ENCODE measurements at places on chromosomes 2 and 18.

DNA sequence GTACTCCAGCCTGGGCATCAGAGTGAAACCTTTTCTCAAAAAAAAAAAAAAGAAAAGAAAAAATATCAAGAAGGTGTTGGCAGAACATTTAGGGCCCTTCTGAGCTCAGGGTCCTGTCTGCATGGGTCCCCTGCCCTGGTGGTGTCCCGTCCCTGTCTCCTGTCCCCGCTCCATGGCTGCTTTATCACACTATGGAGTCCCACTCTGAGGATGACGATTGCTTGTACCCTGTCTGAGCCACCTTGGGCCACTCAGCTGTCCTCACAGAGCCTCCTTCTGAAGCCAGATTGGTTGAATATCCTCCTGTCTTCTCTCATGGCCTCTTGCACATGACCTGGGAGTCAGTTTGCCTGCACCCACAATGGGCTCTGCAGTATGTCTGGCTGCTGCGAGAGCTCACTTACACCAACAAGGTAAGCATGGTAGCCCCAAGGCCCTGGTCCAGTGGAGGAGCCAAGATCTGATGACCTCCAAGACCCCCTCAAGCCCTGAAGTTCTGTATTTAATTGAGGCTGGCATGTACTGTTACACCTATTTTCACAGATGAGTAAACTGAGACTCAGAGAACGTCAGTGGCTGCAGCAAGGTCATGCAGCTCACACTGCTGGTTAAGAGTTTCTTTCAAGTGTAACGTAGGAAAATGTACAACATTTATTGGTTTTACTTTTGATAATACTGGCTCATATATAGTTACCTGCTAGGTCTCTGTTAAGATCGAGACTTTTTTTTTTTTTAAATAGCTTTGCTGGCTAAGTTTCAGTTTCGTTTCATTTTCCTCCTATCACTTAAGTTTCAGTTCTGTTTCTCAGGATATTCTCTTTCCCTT, 16.9 kb upstream of the ZCCHC2 start:
- DNase-seq = peak; percentile 43

DNA sequence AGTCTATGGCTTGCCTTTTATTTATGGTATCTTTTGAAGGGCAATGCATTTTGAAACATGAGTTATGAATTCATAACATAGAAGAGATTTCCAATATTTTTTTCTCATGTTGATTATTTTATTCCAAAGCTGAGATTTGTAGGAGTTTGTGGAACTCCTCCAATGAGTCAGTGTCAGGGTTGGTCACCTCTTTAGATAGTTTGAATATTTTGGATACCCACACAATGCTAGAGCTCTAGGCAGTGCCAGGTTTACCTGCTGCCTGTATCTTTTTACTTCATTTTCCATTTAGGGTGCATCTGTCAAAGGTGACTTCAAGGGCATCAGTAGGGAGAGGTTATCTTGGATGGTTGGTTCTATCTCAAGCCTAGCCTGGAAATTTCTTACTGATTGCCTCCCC, 152.7 kb downstream of the CERS6 start:
- no peak for DNase-seq

DNA sequence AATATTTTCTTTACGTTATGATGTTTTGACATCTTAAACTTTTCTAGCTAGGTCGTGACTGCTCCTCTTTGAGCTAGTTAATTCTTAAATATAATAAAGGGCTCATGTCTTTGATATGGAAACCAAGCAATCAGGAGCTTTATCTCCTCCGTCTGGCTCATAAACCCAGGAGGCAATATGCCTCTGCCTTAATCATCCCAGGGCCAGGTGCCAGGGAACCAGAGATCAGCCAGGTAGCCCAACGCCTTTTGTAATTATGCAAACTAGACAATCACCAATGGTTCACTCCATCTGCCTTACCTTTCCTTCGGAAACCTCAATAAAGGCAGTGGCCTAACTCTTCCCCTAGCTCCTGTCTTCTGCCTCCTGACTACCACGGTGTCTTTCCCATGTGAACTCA, 213.7 kb downstream of the KCNJ3 start:
- no peak for DNase-seq

DNA sequence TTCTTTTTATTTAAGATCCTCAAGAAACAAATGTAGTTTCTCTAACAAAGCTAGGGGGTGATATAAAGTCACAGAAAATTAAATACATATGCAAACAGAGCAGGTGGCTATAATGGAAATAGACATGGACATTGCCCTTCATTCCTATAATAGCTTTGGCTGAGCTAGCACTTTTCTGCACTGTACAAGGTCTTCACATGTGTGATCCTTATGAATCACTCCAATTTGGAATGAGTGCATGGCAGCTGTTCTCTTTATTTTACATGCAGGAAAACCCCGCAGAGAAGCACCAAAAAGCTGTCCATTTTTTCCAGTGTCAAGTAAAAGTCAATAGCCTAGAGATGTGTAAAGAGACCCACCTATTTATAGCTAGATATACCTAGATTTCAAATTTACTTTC, 747.4 kb upstream of the SLC8A1 start:
- DNase-seq = no peak

GRCh38 chr18:41025666-41026065, 929.4 kb upstream of the PIK3C3 start:
- no peak for DNase-seq

- no peak for DNase-seq
These were observed 11.1 kb upstream of the KLHL30 start for GRCh38 chr2:238127165-238128060.

GRCh38 chr2:37775908-37776250, 104.4 kb upstream of the CDC42EP3 start:
- no peak for DNase-seq

DNA sequence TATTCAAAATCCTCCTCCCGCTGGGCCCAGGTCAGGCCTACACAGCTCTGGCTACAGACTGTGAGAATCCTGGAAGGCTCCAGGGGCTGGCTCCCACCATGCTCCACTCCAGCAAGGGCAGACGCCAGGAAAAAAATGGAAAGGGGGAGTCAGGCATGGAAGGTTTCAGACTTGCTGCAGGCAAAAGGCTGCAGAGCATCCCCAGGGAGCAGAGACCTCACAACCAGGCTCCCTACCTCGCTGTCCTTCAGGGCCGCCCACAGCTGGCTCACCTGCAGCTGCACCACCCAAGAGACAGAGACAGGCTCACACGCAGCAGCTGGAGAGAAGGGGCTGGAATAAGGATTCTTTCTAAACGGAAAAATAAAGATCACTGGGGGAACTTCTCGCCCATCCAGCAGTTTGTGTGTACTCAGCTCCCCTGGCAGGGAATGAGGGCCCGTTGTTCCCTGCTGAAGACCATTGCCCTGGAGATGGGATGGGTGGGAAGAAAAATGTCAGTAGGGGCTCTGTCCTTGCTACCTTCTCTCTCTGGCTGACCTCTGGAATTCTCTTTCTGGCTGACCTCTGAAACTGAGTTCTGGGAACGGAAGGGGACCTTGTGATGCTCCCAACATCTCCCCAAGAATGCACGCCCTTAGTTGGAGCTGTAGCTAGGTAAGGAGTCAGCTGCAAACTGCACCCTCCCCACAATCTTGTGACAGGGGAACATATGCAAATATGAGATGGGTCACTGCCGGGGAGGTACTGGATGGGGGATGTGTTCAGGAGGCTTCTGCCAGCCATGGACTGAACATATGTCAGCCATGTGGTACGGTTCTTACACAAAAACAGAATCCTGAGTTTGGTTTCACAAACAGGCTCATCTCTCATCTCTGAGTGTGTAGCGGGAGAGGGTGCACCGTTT, 34.5 kb downstream of the BCL2 start:
- DNase-seq = no peak

DNA sequence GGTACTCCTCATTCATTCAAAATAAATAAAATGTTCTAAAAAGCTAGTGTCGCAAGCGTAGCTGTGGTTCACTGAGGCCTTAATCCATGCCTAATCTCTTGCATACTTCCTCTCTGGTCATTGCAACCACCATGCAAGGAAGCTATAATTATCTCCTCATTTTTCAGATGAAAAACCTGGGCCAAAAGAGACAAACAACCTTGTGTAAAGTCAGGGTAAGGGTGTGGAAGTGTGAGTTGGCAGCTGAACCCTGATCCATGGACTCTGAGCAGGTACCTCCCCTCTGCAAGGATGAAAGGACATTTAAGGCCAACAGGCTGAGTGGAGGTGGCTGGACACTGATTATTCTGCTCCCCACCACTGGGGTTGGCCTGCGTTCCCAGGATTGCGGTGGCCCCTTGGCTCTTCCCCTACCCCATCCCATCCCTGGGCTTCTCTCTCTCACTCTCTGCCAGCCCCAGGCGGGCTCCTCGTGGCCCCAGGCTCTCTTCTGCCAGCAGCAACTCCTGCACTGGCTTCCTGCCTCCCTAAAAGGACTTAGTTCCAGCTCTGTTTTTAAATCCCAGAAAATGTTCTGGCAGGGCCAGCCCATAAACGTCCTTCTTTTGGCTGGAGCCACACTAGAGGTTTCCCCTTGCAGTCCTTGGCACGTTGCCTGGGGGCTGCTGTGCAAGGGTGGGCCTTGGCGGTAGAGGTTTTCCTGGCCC, 72.0 kb upstream of the AFF3 start:
- DNase-seq = no peak

DNA sequence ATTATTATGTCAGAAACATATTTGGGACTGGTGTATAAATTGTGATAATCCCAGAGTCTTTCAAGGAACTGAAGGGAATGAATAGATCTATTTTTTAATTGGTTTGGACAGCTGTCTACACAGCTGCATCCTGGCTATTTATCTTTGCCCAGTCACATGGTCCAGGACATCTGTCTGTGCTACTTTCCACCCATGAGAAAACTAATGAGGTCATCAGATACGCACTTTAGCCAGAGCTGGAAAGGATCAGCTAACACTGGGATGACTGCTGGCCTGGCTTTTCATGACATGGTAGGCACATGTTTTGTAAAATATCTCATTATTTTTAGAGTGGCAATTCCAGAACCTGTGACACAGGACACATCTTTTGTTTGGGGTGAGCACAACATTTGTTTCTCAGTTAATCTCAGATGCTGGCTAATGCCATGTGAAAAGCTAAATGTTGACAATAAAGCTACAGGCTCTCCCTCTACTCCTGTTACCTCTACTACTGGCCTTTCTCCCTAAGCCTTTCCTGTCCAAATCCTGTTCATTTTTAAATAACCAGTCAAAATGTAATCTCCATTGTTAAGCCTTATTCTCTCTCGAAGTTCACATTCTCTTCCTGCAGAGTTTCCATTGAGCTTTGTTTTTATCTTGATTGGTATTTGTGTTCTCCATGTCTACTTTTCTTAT, 500.7 kb downstream of the RIT2 start:
- no peak for DNase-seq

DNA sequence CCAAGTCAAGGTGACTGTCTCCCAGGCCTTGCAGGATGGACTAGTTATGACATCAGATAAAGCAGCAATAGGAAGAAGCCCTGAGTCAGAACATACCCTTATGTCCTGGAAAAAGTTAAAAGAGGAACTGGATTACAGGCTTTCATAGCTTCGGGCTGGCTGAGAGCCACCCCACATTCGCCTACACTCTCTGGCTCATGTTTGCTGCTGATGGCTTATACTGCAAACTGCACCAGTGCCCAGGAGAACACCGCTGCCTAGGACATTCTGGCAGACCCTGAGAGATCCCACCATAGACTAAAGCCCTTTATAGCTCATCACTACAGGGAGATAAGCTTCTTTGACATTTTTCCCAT, 20.3 kb downstream of the SLC8A1 start:
- no peak for DNase-seq

GRCh38 chr2:239726631-239727181, 298.4 kb downstream of the NDUFA10 start:
- peak; percentile 3 for DNase-seq

- no peak for DNase-seq
These were observed 29.3 kb upstream of the FOXI3 start for GRCh38 chr2:88481691-88482336.

- DNase-seq = no peak
These were observed 23.3 kb downstream of the MAP3K19 start for GRCh38 chr2:135023886-135024485.

DNA sequence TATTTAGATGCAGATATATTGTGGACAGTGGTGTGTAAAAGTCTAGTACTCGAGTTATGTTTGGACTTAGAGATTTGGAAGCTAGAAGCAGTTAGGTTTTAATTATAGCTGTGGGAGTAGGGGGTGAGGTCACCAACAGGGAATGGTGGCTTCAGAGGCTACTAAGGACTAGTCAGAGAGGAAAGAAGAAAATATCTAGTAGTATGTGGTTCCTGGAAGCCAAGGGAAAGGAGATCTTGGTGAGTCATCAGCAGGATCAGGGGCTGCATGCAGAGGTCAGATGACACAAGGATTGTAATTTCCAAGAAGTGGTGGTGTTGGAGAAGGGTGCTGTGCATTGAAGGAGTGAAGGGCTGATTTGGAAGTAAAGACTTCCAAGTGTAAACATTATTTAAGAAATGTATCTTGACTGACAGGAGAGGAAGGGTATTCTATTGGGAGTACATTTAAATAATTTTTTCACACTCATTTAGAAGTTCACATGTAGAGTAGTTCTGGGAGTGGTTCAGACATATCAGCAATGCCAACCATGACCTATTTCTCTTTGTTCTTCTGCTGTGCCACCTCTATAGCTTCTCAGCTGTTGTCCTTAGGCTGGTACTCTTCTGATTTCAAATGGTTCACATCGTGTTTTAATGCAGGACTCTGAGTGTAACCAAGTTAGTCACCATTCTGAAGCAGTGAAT, 59.1 kb downstream of the ACSL3 start:
- DNase-seq = no peak

DNA sequence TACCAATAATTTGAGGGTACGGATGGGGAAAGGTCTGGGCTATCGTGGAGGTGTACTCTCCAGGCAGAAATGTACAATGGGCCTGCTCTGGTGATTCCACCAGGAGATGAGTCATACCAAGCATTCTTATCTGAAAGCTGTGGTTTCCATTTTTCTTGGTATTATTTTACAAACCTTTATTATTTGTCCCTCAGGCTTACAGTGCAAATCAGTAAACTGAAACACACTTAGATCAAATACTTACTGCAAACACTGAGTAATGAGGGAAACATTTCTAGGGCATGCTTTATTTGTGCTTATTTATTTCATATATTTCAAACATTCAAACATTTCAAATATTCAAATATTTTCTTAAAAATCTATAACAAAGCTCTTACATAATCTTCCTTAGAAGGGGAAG, 319.8 kb downstream of the RND3 start:
- DNase-seq = no peak

GRCh38 chr18:58998401-58999203, 133.9 kb downstream of the ZNF532 start:
- DNase-seq = no peak

DNA sequence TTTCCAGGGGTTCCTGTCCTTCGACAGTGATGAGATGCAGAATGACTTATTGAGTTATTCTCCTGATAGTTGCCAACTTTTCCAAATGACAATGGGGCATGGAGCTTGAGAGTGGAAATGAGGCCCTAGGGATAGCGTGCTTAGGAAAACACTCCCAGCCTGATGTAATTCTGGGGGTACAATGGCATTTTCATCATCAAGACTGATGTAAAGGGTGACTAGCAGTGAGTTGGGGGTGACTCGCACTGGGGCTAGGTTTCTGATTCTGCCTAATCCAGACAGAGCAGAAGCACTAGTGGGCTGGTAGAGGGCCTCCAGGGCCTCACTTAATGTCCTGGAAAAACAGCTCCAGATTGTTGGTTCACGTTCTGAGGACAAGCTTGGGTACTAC, 34.0 kb upstream of the IL37 start:
- no peak for DNase-seq

- no peak for DNase-seq
These were observed 127.5 kb downstream of the RDH14 start for GRCh38 chr2:18432999-18433398.

- no peak for DNase-seq
These were observed 398.0 kb downstream of the CDH2 start for GRCh38 chr18:27778925-27779324.

GRCh38 chr2:69779258-69780001, 37.5 kb downstream of the ANXA4 start:
- DNase-seq = no peak

All from activated naive CD4-positive, alpha-beta T cell treated with anti-CD3 and anti-CD28 coated beads, Interleukin-2, amount 50 U/mL, for 16 hours (primary cell).